Pons (tissue), 1 donor: ENCODE measurements at places on chromosomes 7 and 10.
A peak's percentile ranks its signal among the peaks of the same experiment; 100 is the strongest.

- no peak for DNase-seq
Measured at GRCh38 chr7:25173184-25173583, 48.1 kb upstream of the CYCS start.

DNA sequence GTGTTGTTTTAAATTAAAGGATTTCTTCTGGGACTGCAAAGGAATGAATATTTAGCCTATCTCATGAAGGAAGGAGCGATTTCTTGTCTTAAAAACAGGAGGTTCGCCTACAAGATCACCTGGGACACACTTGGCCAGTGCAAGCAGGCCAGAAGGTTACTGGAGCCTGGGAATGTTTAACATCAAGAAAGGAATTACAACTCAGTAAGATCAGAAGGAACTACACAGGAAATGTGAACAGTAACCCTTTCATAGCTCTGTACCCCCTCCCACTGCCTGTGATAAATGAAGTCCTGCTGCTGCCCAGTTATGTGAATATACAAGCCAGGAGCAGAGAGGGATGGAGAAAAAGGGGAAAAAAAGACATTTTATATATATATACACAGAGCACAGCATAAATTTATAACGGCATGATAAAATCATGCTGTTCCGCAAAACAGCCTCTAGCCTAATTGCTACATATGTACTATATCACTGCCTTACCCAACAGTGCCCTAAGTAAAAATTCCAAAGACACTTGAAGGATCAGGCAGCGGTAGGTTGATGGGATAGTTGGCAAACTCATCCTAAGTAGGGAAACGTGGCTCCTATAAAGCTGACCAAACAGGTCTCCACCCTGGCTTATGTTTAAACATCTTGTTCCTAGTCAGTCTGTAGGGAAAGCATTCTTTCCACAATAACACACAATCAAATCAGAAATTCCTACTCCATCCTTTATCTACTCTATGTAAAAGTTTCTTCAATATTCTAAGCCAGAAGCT is 63.8 kb downstream of the ZNF438 start:
- DNase-seq, result no peak

GRCh38 chr10:78744491-78745090 is 324.2 kb upstream of the ZMIZ1 start:
- DNase-seq, result no peak

DNA sequence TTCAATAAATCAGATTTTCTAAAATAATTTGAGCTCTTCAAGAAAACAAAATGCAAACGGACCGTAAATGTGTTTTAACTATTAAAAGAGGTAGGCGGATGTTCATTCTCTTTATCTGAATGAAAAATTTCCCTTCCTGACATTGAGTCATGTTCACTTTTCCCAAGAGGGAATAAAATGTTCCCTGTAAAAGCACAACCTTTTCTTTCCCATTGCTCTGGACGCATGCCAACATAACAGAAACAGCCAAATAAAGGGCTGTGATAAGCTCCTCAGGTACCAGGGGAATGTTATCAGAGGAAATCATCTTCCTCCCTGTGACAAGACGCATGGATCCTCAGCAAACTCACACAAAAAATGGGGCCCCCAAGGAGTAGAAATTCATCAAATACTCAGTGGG is 251.8 kb downstream of the MTERF1 start:
- no peak for DNase-seq

- DNase-seq, result peak; percentile 47
Measured at GRCh38 chr10:30857803-30858202, 173.9 kb downstream of the ZNF438 start.

GRCh38 chr10:55233505-55233904 is 432.5 kb upstream of the PCDH15 start:
- DNase-seq, result no peak

GRCh38 chr7:42606193-42606905 is 305.5 kb downstream of the C7orf25 start:
- DNase-seq, result peak; percentile 16

- no peak for DNase-seq
Measured at GRCh38 chr10:83367036-83367435, 772.3 kb upstream of the GHITM start.

DNA sequence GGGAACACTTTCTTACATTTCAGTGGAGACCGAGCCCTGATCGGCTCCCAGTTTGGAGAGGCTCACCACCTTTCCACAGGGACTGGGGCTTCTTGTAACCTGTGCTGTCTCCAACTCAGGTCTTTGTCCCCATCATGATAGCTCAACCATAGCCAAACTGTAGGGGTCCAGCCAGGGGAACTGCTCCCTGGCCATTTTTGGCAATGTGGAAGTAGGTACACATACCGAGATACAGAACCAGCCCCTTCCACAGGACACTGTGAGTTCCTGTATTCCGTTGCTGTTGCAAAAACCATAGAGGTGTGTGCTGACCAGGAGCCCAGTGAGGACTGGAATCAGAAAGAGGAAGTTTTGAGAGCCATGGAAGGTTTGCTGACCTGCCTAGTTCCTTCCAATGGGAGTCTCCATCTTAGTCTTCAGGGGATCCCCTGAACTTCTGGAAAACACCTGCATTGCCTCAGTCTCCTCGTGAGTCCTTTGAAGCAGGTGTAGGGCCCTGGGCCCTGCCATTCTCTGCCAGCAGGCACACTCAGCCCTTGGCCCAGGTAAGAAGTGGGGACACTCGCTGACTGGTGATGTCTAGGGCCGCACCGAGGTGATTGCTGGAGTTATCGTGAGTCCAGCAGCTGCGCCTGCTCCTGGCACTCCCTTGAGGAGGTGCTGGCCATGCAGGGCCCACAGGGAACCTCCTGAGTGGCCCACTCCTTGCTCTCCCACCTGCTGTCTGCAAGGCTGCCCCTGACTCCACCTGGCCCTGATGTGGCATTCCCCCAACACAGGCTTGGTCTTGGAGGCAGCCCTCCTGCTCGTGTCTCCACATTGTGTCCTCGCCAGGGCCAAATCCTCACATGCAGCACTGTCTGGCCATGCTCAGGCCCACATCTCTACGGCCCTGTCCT is 11.2 kb downstream of the WDFY4 start:
- no peak for DNase-seq

DNA sequence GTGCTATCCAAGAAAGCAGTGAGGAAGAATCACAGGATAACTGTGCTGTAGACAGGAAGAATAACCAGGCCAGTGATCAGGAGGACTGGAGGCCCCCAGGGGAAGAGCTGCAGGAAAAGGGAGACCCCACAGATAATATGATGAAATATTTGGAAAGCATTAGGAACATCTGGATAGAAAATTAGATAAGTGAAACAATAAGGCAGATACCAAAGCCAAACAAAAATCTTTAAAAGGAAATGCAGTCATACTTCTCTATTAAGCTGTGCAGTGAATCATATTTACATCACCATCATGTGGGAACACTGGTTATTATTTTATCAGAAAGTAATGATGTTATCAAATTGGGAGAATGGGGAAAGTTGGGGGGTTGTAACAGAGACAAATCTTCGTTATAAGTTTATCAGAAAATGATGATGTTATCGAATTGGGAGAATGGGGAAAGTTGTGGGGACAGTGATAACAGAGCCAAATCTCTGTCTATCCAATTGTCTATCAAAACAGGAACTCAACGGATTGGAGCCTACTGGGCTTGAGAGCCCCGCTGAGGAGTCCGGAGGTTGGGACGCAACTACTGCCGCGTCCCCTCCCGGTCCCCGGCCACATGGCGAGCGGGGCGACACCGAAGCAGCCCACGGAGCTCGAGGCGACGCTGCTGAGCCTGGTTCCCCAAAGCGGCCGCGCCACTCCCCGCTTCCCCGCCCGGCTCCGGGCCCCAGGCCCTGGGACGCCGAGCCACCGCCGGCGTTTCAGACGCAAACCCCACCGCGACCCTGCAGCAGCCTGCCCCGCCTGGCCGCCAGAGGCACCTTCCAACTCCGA is 14.0 kb upstream of the RALA start:
- no peak for DNase-seq

DNA sequence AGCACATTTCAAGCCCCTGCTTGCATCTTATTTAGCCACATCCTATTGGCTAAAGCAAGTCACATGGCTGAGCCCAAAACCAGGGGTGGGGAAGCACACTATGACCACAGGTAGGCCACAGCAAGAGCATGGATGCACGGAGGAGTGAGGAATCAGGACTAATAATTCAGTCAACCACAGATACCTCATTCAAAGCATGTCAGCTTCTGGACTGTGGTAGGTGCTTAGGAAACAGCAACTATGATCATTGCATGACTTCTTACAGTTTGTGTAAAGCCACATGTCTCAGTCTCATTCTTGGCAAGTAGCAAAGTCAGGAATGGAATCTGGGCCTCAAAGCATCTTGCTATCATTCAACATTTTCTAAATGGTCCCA is 79.0 kb upstream of the EMX2 start:
- no peak for DNase-seq

- no peak for DNase-seq
Measured at GRCh38 chr7:102814025-102814471, 65.2 kb downstream of the FAM185A start.
